ENCODE measurements at places on chromosomes 3 and 15.

GRCh38 chr3:50078622-50079021, 10.1 kb upstream of the RBM5 start:
- DNase-seq, result no peak

- no peak for DNase-seq
Observed at GRCh38 chr3:172112734-172113120, 73.3 kb downstream of the FNDC3B start.

DNA sequence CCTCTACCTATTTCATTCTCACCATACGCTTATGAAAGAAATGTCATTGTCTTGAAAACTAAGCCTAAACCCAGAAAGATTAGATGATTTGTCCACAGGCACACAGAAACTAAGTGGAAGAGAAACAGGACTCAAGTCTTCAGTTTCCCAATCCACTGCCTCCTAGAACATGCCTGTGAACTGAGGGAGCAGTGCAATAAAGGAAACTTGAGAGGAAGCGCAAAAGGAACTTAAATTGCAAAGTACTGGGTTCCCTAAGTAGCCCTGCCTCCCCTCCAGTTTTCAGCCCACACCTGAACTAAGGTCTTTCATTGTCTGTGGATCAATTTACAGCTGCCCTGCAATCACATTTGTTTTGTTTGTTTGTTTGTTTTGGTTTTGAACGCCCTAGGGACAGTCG, 56.7 kb upstream of the TSEN2 start:
- DNase-seq, result no peak

DNA sequence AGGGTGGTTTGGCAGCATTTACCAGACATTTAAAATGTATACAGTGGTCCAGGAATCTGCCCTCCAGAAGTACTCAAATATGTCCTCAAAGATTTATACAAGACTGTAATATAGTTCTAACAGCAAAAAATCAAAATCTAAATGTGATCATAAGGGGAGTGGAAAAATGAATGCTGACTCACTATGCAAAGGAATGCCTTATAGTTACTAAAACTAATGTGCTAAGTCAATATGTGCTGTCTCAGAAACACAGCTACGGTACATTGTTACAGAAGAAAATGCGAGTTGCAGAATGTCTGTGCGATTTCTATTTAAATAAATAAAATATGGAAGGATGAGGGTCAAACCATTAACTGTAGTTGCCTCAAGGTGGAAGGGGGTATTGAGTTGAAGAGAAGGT, 230.1 kb upstream of the UBE2E1 start:
- no peak for DNase-seq

DNA sequence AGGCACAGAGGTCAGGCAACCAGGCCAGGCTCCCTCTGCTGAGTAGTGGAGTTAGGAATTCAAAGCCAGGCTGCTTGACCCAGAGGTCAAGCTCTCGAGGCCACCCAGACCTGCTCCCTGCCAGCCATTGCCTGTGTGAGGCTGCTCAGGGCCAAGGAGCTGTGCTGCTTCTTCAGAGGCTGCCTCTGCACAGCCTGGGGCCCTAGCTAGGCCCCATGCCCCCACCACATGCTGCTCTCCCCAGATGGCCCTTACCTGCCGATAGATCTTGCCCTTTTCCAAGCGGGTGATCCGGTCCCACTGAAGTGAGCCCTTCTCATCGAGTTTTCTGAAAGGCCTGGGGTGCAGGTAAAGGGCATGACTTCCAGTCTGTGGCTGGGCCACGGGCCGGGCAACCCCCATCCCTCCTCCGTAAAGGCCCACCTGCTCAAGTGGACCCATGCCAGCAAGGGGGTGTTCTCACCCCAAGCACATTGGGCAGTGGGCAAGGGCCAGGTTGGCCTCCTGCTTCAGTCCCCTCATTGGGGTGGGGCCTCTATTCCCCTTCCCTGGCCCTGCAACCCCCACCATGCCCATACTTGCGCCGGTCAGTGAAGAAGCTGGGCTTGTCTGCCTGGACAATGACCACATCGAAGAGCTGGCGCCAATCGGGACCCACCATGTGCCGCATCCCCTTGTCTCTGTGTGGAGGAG, 6.5 kb downstream of the NT5DC2 start:
- no peak for DNase-seq

GRCh38 chr3:131701153-131701770, 198.5 kb upstream of the MRPL3 start:
- DNase-seq, result no peak

- DNase-seq, result no peak
Observed at GRCh38 chr15:28094732-28095521, 4.2 kb downstream of the OCA2 start.

- DNase-seq, result no peak
Observed at GRCh38 chr3:57158325-57158724, 6.8 kb downstream of the IL17RD start.

DNA sequence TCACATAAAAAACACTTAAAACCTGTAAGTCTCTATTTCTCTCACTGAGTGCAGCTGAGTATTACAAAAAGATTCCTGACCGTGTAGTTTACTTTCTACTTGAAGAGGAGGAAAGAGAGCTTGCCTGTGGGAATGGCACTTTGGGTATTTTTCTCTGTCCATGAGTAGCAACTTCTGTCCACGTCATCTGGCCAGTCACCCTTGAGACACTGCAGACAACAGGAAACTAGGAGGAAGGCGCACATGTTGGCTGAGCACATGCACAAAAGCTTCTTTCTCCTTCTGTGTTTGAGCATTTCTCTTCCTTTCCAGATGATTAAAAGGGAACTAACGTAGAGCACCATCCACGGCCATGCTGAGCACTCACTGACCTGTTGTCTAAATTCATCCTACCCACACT, 19.7 kb downstream of the STARD5 start:
- peak; percentile 55 for DNase-seq

DNA sequence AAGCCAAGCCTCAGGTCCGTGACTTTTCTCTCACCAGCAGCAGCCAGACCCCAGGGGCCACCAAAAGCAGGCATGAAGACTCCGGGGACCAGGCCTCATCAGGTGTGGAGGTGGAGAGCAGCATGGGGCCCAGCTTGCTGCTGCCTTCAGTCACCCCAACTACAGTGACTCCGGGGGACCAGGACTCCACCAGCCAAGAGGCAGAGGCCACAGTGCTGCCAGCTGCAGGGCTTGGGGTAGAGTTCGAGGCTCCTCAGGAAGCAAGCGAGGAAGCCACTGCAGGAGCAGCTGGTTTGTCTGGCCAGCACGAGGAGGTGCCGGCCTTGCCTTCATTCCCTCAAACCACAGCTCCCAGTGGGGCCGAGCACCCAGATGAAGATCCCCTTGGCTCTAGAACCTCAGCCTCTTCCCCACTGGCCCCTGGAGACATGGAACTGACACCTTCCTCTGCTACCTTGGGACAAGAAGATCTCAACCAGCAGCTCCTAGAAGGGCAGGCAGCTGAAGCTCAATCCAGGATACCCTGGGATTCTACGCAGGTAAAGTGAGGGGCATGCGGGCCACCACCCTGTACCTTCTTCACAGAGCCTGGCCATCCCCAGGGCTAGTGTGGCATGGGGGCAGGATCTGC, 12.0 kb upstream of the ABTB1 start:
- no peak for DNase-seq

All from globus pallidus (tissue), 1 donor.